ENCODE measurements at places on chromosomes 13 and 19.

- DNase-seq, result no peak
Measured at GRCh38 chr13:33275916-33276315, 9.6 kb downstream of the STARD13 start.

DNA sequence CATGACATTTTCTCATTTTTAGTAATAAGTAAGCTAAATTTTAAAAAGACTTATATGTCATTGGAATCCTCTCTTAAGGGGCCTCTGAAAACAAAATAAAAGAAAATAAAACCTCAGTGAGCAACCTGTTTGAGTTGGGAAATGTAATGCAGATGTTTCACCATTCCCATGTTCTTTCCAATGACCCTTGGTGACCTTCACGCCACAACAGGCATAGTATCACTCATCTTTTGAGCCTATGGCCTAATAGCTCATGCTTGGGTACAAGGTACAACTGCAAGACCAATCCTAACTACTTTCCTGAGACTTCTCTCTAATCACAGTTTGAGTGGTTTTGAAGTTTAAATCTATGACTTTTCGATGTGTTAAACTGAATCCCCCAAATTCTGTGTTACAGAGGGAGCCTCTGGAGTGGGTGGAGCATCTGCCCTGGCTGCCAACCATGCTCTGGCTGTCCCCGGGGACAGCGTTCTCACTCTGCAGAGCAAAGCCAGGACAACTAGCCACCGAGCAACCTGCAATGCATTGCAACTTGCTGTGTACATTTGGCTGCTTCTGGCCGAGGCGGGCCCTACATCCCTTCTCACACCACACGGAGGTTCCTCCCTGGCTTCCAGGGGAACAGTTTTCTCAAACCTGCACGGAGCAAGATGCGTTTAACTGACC, 307.9 kb upstream of the MAB21L1 start:
- no peak for DNase-seq

DNA sequence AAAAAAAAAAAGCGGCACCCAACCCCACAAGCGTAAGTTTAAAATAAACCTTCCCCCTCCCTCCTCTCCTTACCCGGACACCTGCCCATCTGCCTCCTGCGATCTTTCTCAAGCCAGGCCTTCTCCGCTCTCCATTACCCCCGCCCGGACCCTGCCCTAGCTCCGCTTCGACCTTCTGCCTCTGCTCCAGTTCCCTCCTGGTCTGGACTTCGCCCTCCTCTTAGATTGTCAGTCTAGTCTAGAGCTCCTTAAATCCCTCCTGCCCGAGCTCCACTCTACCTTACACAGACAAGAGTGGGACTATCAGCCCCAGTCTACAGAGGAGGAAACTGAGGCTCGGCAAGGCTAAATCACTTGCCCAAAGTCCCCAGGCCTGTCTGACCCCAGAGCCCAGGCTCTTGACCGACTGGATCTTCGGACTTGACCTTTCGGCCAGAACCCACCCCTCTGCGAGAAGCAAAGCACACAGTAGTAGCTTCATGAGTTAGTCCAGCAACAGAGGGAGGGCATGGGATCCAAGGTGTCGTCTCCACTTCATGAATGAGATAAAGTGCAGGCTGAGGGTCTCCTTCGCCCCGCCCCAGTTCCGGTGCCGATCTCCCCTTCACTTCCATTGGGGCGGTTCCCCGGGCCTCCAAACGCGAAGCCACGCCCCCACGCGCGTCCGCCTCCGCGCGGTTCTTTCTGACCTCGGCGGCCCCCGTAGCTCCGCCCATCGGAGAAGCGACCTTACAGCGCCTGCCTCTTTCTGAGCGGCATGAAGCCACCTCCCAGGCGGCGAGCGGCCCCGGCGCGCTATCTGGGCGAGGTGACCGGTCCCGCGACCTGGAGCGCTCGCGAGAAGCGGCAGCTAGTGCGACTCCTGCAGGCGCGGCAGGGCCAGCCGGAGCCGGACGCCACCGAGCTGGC, at the start of gene SNAPC2:
SNAPC2 (plus strand) TSS at position 729 of the 909 bp plus-strand sequence; CDS start at position 758, 29 bp downstream.
- DNase-seq, result peak; percentile 93

DNA sequence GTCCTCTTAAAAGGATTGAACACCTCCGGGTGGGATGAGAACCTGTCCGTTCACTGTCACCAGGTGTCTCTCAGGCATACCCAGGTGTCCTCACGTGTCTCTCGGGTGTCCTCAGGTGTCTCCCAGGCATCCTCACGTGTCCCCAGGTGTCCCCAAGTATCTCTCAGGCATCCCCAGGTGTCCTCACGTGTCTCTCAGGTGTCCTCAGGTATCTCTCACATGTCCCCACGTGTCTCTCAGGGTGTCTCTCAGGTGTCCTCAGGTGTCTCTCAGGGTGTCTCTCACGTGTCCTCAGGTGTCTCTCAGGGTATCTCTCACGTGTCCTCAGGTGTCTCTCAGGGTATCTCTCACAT, 33.8 kb downstream of the ATP4B start:
- DNase-seq, result no peak

- no peak for DNase-seq
Measured at GRCh38 chr19:45863840-45864628, at the start of gene FOXA3. Gene FOXA3, plus strand, starts transcription at chr19:45864326. Its CDS starts 131 bp downstream, at chr19:45864457.

GRCh38 chr13:72259528-72259927, 392.5 kb upstream of the DACH1 start:
- DNase-seq, result no peak

DNA sequence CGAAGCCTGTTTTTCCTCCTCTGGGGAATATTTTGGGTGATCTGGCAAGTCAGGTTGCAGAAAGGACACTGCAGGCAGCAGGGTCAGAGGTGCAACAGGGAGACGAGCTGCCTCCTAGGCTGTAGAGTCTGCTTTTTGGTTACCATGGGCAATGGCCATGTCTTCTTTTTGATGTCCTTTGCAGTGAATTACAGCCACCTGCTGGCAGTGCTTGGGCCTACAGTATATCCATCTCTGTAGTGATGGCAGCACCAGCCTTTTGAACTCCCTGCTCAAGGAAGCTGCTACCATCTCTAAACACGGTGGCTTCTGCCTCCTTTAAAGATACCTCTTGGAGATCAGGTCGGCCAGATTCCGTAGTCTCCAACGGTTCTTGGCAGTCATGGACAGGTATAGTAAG, 73.9 kb downstream of the WTIP start:
- DNase-seq, result no peak

- no peak for DNase-seq
Measured at GRCh38 chr13:41563984-41564365, 106.6 kb downstream of the RGCC start.

- no peak for DNase-seq
Measured at GRCh38 chr13:32142115-32142514, 110.5 kb downstream of the FRY start.

GRCh38 chr13:98565726-98566565, 11.0 kb downstream of the STK24 start:
- DNase-seq, result no peak

GRCh38 chr13:45132369-45133064, 12.2 kb downstream of the GTF2F2 start:
- DNase-seq, result no peak

- DNase-seq, result no peak
Measured at GRCh38 chr13:27077451-27077850, 94.2 kb downstream of the USP12 start.

GRCh38 chr13:107882708-107883560, 332.4 kb downstream of the LIG4 start:
- no peak for DNase-seq

DNA sequence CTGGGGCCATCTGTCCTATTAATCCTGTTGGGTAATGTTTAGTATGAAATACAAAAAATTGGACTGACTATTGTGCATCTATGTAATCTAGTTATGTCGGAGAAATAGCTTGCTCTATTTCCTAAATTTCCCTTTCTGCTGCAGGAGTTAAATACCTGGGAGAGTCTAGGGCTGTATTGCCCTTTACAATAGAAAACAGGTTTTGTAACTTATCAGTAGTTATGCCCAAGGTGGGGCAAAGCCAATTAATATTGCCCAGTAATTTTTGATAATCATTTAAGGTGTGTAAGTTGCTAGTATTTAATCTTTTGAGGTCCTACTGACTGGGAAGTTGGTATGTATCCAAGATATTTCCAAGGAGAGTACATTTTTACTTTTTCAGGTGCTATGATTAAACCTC, 838.1 kb downstream of the DACH1 start:
- DNase-seq, result no peak

- DNase-seq, result no peak
Measured at GRCh38 chr19:23565256-23565655, 121.8 kb downstream of the ZNF675 start.

GRCh38 chr19:54551293-54551692, 22.3 kb upstream of the LILRA2 start:
- DNase-seq, result no peak

- DNase-seq, result peak; percentile 45
Measured at GRCh38 chr13:106566641-106567473, 1.1 kb downstream of the ARGLU1 start.

GRCh38 chr19:44303976-44304568, 753 bp downstream of the ZNF235 start:
- no peak for DNase-seq

- DNase-seq, result no peak
Measured at GRCh38 chr13:46492946-46493345, 60.0 kb upstream of the LRCH1 start.

- DNase-seq, result no peak
Measured at GRCh38 chr19:31303262-31303815, 45.9 kb downstream of the TSHZ3 start.

DNA sequence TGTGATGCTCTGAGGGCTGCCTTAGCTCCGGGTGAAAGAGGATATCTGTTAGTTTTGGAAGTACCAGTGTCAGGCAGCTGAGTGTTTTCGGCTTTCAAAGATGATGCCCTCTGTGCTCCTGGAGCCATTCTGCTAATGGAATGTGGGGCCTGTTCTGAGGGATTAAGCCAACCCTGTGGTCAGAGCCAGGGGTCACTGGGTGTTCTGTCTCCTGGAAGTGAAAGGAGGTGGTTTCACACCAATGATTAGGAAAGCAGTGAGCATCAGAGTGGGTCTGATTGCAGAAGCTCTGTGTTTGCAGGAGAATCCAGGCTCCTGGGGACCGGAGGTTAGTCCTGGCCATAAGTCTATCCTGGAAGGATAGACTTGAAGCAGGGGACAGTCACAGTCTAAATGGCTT, 94.6 kb downstream of the UQCRFS1 start:
- DNase-seq, result no peak

DNA sequence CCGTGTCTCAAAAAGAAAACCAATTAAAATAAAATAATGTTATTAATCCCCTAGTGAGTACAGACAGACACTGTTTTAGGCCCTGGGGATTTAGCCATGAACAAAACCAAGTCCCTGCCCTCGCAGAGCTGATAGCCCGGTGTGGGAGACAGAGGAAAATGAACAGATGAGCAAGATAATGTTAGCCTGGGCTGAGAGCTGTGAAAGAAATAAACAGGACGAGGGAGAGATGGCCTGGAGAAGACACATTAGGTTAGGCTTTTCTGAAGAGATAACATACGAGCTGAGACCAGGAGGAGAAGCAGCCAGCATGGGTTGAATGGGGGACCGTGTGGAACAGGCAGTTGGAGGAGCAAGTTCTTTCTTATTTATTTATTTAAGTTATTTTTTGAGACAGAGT, 9.0 kb downstream of the RELB start:
- no peak for DNase-seq

- no peak for DNase-seq
Measured at GRCh38 chr19:49241769-49242168, 83.2 kb downstream of the SLC6A16 start.

- DNase-seq, result no peak
Measured at GRCh38 chr13:19818223-19818842, 35.6 kb upstream of the PSPC1 start.

- peak; percentile 82 for DNase-seq
Measured at GRCh38 chr19:36772311-36773222, at the start of gene ZNF850. Gene ZNF850, minus strand, starts transcription at chr19:36772807. Its CDS starts 10,201 bp downstream, at chr19:36762606.

DNA sequence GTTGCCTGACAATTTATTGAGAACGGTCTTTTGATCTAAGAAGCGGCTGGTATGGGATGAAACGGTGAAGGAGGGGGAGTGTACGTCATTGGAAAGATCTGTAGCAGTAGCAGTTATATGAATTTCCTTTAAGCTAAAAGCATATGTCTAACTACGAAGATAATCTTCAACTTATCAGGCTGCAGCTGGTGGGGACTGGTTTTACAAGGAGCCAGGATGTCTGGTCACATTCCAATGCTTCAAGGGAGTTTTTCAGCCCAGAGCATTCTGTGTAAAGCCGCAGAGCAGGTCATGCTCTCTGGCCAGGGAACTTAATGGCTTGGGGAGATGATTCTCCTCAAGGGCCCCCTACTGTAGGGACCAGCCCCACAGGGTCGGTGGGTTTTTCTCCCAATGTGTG, 29.2 kb downstream of the CLEC4M start:
- DNase-seq, result no peak

- no peak for DNase-seq
Measured at GRCh38 chr13:39985071-39985470, 329.6 kb downstream of the COG6 start.

GRCh38 chr13:113536461-113537110, 46.1 kb upstream of the DCUN1D2 start:
- no peak for DNase-seq

- DNase-seq, result no peak
Measured at GRCh38 chr13:22880741-22881720, 299.7 kb upstream of the SGCG start.

- DNase-seq, result no peak
Measured at GRCh38 chr13:89514534-89515312, 1832.8 kb upstream of the MIR17HG start.

DNA sequence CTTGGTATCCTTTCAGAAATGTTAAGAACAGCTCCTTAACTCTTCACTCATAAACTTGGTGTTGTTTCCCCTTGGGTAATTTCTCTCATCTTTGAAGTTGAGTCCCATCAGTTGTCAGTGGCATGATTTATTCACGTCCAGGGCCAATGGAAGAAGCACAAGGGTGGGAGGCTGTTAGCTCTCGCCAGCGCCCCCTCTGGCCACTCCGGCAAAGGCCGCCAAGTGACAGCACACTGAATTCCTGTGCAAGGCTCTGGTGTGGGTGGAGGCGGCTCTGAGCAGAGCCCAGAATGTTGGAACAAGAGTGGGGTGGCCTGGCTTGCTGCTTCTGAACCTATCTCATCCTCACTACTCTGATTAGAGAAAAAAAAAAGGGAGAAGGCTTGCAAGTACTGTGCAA, 13.1 kb upstream of the MEDAG start:
- peak; percentile 78 for DNase-seq

DNA sequence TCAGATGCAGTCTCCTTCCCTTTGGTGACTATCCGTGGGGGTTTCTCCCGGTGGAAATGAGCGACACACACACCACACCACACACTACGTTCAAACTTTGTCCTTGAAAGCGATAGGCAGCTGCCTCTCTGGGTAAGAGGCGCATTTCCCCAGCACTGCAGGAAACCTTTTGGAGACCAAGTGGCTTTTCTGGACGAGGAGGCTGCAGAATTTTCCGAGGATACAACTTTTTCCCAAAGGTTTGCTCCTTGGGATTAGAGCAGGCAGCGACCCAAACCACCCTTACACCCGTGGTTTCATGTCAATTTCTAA, 38.2 kb upstream of the FLT1 start:
- no peak for DNase-seq

- no peak for DNase-seq
Measured at GRCh38 chr19:18551631-18552030, 6.0 kb upstream of the KXD1 start.
